Aorta (tissue), 5 donors: ENCODE measurements at places on chromosomes 3 and 15.

DNA sequence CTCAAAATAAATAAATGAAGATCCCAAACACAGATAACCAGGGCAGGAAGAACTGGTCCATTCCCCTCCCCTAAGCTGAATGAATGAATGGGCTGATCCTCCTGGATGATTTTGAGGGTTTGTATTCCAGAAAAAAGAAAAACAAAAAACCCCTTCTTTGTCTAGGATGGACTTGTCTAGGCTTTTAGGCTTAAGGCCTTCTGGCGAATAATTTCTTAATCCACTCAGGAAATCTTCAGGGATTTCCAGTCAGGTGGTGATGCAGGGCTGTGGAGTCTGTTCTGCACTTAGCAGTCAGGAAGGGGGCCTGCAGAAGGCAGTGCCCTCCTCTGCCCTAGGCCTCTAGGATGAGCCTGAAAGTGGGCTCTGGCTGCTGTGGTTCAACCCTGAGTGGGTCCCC lies 52.1 kb downstream of the BDH1 start:
- DNase-seq = no peak

GRCh38 chr3:193313061-193313958 lies 65.2 kb downstream of the ATP13A5 start:
- DNase-seq = no peak

DNA sequence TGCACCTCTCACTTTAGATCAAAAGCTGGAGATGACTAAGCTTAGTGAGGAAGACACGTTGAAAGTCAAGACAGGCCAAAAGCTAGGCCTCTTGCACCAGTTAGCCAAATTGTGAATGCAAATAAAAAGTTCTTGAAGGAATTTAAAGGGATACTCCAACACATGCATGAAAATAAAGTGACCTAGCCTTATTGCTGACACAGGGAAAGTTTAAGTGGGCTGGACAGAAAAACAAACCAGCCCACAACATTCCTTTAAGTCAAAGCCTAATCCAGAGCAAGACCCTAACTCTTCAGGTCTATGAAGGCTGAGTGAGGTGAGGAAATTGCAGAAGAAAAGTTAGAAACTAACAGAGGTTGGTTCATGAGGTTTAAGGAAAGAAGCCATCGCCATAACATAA lies 100.6 kb upstream of the PSMD6 start:
- no peak for DNase-seq

- DNase-seq = no peak
These were observed 183.5 kb upstream of the C2CD4B start for GRCh38 chr15:62348623-62349022.

GRCh38 chr3:168847291-168847883 lies 751.7 kb upstream of the GOLIM4 start:
- DNase-seq = no peak
